ENCODE measurements at places on chromosomes 4 and X.

- no peak for DNase-seq
Observed at GRCh38 chr4:101660607-101661006, 129.9 kb upstream of the BANK1 start.

- no peak for DNase-seq
Observed at GRCh38 chr4:139794158-139794954, 128.7 kb downstream of the MGST2 start.

- DNase-seq: no peak
Observed at GRCh38 chrX:102892103-102892502, 45.0 kb upstream of the RAB40AL start.

GRCh38 chrX:134642386-134642785, 15.9 kb downstream of the PLAC1 start:
- no peak for DNase-seq

GRCh38 chrX:112614640-112615039, 65.1 kb downstream of the LHFPL1 start:
- no peak for DNase-seq

All from substantia nigra (tissue), 51 donors.